ENCODE measurements at places on chromosomes 2 and 18.

GRCh38 chr2:8851811-8852560, 14.6 kb upstream of the KIDINS220 start:
- DNase-seq, result no peak

- no peak for DNase-seq
Measured at GRCh38 chr2:41989501-41990180, 58.2 kb upstream of the PKDCC start.

- DNase-seq, result no peak
Measured at GRCh38 chr2:1192121-1192520, 221.1 kb upstream of the TPO start.

DNA sequence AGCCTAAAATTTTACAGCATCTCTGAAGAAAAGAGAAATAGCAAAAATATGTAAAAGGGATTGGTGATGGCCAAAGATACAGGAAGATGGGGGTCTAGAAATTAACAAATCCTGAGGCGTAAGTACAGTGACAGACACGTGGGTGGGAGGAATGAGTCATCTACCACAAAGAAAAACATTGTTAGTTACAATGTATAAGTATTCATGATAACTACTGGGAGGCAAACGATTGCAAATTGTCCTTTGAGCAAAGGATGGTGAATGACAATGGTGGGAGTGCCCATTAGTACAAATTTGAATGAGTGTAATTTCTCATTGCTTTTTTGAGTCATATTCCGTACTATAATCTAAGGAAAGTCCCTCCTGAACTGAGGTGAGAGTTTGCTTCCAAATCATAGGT, 809.0 kb upstream of the FAM98A start:
- no peak for DNase-seq

- DNase-seq, result no peak
Measured at GRCh38 chr2:177538323-177538722, 145.8 kb downstream of the AGPS start.

DNA sequence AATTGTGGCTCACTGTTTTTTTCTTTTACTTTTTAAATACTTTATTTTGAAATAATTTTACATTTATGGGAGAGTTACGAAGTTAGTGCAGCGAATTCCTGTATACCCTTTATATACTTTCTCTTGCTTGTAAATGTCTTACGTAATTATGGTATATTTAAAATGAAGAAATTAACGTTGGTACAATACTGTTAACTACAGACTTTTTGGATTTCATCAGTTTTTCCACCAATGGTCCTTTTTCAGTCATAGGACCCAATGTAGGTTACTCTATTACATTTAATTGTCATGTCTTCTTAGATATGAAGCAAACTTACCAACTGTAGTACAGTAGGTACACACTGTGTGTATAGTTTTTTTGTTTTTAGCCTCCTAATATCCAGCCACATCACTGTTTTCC, 76.3 kb downstream of the BOLA3 start:
- no peak for DNase-seq

GRCh38 chr18:12574494-12575185, 83.3 kb downstream of the SPIRE1 start:
- DNase-seq, result no peak

DNA sequence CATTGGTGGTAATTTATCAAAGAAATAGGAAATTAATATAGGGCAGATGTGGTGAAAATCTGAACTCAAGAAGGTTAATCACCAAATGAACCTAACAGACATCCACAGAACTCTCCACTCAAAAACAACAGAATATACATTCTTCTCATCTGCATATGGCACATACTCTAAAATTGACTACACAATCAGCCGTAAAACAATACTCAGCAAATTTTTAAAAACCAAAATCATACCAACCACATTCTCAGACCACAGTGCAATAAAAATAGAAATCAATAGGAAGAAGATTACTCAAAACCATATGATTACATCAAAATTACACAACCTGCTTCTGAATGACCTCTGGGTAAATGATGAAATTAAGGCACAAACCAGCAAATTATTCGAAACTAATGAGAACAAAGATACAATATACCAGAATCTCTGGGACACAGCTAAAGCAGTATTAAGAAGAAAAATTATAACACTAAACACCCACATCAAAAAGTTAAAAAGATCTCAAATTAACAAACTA, 31.0 kb downstream of the RBM43 start:
- no peak for DNase-seq

DNA sequence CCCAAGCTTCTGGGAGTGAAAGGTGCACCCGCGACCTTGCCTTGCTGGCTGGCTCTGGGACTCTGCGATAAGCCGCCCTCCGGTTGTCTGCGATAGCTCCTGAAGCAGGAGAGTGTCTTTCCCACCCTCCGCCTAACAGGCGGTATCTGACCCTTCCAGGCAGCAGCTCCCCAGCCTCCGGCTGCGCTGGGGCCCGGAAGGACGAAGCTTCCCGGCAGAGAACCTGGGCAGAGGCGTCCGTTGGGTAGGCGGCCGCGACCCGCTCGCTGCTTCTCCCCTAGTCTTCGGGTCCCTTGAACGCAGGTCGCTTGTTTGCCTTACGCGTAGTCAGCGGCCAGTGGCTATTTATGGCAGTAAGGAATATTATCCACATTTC, 446 bp upstream of the RHBDD1 start:
- DNase-seq, result peak; percentile 13

DNA sequence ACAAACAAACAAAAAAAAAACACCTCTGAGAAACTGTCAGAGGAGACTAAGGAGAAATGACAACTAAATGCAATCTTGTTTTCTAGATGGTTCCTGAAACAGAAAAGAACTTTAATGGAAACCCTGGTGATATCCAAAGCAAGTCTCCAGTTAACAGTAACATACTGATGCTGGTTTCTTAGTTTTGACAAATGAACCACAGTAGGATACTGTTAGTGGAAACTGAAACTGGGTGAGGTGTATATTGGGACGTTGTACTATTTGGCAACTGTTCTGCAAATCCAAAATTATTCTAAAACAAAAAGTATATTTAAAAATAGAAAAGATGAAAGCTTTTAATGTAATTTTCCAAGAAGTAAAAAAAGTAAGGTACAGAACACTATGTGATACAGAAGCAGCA, 11.4 kb downstream of the SESTD1 start:
- no peak for DNase-seq
